ENCODE measurements at places on chromosomes 16 and 17. TPM values are rescaled to one million over a fixed set of nuclear protein-coding genes. Genes with fewer than 3 reads are reported as not detected.

DNA sequence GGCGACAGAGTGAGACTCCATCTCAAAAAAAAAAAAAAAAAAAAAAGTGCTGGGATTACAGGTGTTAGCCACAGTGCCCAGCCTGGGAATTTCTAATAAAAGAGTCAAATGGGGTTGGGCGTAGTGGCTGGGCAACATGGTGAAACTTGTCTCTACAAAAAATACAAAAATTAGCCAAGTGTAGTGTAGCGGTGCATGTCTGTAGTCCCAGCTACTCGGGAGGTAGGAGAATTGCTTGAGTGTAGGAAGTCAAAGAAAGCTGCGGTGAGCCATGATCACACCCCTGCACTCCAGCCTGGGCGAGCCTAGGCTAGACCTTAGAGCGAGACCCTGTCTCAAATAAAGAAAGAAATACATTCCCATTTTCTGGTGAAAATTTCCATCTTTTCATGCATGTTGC lies 2.4 kb upstream of the UTS2R start:
- no peak for DNase-seq

GRCh38 chr16:69451166-69451565 lies 26.7 kb downstream of the CYB5B start:
- no peak for DNase-seq

DNA sequence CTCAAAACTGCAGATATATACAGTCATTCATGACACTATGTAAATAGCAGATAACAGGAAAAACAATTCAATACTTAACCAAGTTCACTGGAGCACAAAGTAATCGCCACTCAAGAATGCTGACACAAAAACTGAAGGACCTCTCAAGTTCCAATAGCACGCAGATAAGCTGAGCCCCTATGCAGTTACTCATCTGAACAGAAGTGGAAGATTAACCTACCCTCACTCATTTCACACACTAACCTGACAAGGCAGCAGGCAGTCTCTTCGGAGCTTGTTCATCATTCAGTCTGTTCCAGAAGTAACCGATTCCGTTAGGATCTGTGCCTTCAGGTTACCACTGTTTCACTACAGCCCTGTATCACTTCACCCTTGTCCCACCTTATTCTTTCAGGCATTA lies 6.0 kb downstream of the HELZ start:
- DNase-seq: no peak

Gene SLC9A5
- total RNA-seq: 0.63 TPM

DNA sequence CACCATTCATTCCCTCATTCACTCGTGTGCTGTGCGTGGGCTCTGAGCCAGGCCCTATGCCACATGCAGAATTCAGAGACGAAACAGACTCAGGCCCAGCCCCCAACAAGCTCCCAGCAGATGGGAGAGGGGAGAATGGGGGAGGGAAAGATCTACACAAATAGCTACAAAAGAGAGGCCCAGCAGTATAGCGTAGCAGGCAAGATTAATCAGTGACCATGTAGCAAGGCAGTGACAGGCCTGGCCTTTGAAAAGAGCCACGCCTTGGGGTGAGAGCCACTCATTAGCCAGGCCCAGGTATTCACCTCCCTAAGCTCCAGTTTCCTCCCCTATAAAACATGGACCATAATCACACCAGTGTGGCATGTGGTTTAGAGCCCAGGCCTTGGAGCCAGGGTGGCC lies 16.4 kb upstream of the KRT19 start:
- no peak for DNase-seq

DNA sequence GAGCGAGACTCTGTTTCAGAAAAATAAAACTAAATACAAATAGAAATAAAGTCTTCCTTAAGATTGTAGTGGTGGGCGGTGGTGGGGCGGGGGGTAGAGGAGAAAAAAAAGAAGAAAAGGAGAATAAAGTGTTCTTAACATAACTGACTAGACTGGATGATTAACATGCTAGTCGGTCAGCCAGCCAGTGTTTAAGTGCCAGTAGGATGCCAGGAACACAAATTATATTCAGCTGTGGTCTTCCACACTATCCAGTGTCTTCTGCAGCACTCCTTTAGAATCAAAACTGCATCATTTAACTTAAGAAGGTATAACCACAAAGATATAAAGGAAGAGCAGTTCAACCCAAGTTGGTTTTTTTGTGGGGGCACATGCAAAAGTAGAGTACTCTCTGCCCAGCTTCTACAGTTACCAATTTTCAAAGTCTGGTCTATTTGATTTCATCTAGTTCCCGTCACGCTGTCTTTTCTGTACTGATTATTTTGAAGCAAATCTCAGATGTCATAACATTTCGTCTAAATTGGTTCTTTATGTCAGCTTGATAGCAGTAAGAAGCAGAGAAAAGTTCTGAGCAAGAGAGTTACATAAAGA lies 15.8 kb downstream of the HEATR3 start:
- DNase-seq: no peak

- no peak for DNase-seq
Measured at GRCh38 chr16:19588661-19589060, 33.2 kb downstream of the VPS35L start.

DNA sequence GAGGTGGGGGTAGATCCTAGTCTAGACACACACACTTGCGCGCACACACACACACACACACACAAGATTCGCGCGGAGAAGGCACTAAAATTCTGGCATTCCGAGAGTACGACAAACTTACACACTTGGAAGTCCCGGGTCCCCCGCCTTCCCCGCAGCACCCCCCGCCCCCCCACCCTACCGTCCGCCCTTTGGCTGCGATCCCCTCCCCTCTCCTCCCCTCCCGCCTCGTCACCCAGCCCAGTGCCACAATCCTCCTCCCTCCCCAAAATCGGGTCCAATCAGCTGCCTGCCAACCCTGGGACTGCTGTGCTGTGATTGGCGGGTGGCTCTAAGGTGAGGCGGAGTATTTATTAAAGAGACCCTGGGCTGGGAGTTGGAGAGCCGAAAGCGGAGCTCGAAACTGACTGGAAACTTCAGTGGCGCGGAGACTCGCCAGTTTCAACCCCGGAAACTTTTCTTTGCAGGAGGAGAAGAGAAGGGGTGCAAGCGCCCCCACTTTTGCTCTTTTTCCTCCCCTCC lies at the start of gene SOX9:
Gene SOX9, plus strand, starts transcription at position 379 of the 522 bp plus-strand sequence. CDS start 372 bp downstream, outside the sequence.
- no peak for DNase-seq

GRCh38 chr17:43025766-43026537 lies 921 bp downstream of the RND2 start:
- no peak for DNase-seq

DNA sequence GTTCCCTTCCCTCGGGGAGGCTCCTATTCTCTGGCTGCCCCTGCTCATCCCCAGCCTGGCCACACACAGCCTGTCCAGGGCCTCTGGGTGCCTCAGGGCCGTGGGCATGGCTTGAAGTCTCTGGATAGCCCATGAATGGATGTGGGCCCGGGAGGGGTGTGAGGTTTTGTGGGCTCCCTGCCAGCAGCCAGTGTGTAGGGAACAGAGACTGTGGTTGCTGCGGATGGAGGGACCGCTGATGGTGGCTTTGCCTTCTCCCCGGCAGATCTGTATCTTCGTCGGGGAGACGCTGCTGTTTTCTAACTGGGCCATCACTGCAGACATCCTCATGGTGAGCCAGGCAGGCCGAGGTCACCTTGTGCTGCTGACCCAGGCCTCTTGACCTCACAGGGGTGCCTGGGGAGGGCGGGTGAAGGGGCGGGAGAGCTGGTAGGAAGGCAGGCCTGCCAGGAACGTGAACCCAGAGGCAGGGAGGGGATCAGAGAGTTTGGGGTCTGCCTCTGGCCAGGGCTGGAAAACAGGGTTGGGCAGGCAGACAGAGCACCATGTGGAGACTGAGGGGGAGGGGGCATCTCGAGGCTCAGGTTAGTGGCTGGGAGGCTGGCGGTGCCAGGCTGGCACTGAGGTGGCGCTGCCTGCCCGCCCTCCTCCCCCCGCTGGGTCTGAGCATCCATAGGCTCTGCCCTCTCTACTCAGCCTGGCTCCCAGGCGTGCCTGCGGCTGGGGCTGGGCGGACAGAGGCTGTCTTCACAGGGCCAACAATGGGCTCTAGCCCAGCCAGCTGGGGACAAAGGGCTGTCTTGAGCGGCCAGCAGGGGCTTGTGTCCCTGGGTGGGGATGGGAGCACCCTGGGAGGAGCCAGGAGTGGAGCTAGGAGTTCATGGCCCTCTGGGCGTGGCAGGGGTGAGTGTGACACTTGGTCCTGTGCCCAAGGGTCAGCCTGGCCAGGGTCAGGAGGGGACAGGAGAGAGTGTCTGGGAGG lies 21.4 kb downstream of the MYBBP1A start:
- DNase-seq: no peak

- no peak for DNase-seq
Measured at GRCh38 chr17:80760511-80760911, 215.9 kb downstream of the RPTOR start.

DNA sequence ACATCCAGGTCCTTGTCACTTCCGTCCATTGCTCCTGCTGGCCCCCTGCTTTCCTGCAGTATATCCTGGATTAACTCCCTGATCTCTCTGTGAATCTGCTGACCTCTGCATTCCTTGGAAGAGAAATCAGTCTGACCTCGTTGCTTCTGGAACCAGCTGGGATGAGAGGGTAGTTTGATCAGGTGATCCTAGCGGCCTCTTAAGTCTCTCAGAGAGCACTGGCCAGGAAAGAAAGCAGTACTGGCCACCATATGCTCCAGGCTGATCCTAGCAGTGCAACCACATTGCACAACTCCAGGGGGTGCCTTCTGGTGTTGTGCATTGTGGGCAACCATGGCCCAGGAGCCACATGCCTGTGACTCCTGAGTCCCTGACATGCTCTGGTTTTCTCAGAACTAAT lies 79.2 kb downstream of the ARHGAP23 start:
- no peak for DNase-seq

DNA sequence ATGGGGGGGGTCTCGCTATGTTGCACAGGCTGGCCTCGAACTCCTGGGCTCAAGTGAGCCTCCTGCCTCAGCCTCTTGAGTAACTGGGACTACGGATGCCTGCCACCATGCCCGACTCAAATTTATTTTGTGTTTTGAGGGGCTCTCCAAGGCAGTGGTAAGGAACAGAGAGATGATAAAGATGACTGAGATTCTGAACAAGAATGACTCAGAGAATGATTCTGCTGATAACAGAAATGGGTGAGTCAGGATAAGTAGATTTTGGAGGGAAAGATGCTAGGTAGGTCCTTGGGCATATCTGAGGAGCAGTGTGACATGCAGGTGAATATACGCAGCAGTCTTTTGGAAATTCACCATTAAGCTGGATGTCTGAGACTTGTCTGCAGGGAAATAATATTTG lies 2.6 kb downstream of the TMEM220 start:
- DNase-seq: no peak

Gene TMEM107
- total RNA-seq: 10.9 TPM

Gene TOX3
- 1.0 TPM for total RNA-seq

- DNase-seq: peak; percentile 43
Measured at GRCh38 chr16:88331989-88332920, 50.5 kb upstream of the ZNF469 start.

GRCh38 chr17:64218066-64218465 lies 45.0 kb downstream of the TEX2 start:
- DNase-seq: no peak

DNA sequence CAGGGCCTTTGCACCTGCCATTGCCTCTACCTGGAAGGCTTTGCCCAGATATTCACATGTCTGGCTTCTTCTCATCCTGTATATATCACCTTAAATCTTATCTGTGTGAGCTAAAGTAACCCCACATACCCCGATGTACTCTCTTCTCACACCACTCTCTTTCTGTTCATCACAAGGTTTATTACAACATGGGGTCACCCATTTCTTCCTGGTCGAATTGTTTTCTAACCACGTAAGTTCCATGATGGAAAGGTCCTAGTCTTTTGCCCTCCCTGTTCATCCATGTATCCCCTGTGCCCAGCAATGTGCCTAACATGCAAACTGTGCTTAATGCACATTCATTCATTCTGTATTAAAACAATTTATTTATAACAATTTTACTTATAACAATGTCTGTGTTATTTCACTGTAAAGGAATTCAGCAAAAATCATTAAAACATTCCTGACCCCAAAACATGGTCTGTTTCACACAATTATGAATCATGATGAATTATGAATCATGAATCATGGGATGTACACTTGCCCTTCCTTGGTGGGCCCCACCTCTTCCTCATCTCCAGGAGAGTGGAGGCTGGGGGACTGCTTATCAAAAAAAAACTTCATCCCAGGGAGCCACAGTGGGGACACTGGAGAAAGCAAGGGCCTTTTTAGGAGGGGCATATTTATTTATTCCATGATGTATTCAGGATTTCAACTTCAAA lies 336.4 kb downstream of the GRIN2A start:
- no peak for DNase-seq

- no peak for DNase-seq
Measured at GRCh38 chr17:40356990-40357881, 7.3 kb downstream of the GJD3 start.

DNA sequence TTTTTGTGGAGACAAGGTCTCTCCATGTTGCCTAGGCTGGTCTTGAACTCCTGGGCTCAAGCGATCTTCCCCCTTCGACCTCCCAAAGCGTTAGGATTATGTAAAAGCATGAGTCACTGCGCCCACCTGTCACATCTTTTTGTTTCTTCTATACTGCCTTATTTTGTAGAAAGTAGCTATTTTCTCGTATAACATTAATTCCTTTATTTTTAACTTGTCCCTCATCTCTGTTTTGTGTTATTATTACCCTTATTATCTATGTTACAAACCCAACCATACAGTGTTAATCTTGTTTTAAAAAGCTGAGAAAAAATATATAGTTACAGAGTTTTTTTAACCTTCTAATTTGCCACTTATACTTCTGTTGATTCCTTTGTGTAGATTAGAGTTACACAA lies 1.4 kb upstream of the TXNDC11 start:
- DNase-seq: no peak

Gene FCSK
- total RNA-seq: 13.4 TPM

Gene CAMTA2
- 21.9 TPM for total RNA-seq

Gene PSMD7
- 62.3 TPM for total RNA-seq

GRCh38 chr16:75913958-75914357 lies 187.7 kb upstream of the CPHXL start:
- DNase-seq: no peak

DNA sequence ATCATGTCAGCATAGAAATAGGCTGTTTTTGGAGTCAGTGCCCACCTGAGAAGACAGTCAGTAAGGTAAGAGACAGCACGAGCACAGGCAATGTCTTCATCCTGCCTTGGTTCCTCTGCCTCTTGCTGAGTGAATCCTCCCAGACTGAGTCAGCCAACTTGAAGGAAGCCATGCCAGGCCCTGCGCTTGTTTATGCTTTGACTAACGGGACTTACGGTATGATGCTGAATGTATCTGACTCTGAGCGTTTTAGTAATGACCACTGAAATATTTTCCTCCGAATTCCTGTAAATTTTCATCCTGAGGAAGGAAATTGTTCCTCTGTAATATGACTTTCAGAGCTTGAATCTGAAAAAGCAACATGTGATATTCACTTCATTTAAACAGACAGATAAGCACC lies 18.0 kb downstream of the C17orf67 start:
- no peak for DNase-seq

Gene LPO
- total RNA-seq: 0.46 TPM
